Activated CD4-positive, alpha-beta T cell treated with anti-CD3 and anti-CD28 coated beads, Interleukin-2, Interleukin-6, amounts not matched to agents 100 ng/mL and 50 ng/mL, durations not matched to agents 16 hours and 8 hours (primary cell): ENCODE measurements at places on chromosomes 1 and 21.

DNA sequence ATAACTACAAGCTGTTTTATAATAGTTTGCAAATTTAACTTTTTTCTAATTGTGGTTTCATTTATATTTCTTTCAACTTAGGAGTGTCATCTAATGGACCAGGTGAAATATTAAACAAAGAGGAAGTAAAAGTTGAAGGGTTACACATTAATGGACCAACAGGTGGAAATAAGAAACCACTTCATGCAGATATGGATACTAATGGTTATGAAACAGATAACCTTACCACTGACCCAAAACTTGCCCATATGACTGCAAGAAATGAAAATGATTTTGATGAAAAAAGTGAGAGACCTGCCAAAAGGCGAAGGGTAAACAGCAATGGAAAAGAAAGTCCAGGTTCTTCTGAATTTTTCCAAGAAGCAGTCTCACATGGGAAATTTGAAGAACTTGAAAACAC lies 59.7 kb downstream of the MIER1 start:
- DNase-seq: peak; percentile 20

DNA sequence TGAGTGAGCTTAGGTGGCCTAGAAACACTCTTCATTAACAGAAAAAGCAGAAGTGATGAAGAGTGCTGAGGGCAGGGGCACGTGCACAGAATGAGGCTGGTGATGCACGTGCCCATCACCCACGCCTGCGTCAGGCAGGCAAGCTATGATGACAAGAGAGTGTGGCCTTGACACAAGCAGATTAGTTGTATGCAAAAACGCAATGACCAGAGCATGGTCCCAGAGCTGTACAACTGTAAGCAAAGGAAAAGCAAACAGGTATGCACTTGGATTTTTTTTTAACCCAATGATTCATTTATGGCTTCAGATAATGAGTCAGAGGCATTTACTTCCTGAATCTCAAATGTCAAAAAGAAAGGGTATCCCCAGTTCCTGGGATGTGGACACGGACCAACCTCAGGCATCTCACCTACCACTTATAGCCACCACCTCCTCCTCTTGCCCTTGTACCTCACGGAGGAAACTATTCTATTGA lies 9.1 kb upstream of the TMEM61 start:
- peak; percentile 28 for DNase-seq

- DNase-seq: no peak
These were observed 148.1 kb downstream of the RGS7 start for GRCh38 chr1:241208910-241209379.

DNA sequence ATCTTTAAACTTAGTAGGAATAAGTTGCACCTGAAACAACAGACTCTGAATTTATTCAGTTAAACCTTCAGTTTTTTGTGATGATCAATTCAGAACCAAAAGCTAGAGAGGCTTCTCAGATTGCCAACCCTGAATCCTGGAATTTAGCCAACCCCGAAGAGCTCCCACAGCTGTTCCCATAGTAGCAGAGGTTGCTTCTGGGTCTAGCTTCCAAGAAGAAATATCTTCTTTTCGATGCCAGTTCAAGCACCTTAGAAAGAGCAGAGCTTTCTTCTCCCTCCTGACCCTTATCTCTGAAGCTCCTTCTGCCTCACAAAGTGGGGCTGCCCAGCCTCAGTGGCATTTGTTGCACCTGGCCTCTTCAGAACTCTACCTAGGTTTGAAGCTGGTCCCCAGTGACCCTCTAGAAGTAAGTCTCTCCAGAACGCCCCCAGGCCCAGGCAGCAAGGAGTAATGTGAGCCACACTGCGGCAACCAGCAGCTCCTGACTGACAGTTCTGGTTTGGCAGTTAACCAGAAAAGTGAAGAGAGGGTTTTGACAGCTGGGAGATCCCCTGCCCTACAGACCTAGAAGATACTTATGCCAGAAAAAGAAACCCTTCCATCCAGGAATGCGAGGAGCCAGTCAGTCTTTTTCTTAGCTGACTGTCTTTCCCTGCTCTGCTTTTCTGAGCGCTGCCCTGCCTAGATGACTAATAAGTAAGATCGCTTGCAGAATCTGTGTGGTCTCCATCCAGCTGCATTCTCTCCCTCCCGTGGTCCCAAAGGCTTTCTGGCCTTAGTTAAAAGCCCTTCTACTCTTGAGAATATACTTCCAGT lies 165.9 kb downstream of the ADGRL4 start:
- DNase-seq: no peak

- DNase-seq: peak; percentile 34
These were observed 6.6 kb downstream of the TBX19 start for GRCh38 chr1:168287237-168287664.

GRCh38 chr1:60572378-60572777 lies 498.8 kb upstream of the C1orf87 start:
- DNase-seq: no peak

GRCh38 chr1:95504321-95504720 lies 270.3 kb downstream of the RWDD3 start:
- DNase-seq: no peak

GRCh38 chr1:101147381-101147780 lies 89.4 kb upstream of the S1PR1 start:
- DNase-seq: no peak

- DNase-seq: no peak
These were observed 1.0 kb downstream of the MSH4 start for GRCh38 chr1:75797606-75798216.

GRCh38 chr1:32878637-32879041 lies 7.7 kb upstream of the HPCA start:
- DNase-seq: no peak

GRCh38 chr21:41447356-41447755 lies 21.3 kb downstream of the MX1 start:
- no peak for DNase-seq

GRCh38 chr1:168386949-168387586 lies 106.4 kb downstream of the TBX19 start:
- peak; percentile 58 for DNase-seq

DNA sequence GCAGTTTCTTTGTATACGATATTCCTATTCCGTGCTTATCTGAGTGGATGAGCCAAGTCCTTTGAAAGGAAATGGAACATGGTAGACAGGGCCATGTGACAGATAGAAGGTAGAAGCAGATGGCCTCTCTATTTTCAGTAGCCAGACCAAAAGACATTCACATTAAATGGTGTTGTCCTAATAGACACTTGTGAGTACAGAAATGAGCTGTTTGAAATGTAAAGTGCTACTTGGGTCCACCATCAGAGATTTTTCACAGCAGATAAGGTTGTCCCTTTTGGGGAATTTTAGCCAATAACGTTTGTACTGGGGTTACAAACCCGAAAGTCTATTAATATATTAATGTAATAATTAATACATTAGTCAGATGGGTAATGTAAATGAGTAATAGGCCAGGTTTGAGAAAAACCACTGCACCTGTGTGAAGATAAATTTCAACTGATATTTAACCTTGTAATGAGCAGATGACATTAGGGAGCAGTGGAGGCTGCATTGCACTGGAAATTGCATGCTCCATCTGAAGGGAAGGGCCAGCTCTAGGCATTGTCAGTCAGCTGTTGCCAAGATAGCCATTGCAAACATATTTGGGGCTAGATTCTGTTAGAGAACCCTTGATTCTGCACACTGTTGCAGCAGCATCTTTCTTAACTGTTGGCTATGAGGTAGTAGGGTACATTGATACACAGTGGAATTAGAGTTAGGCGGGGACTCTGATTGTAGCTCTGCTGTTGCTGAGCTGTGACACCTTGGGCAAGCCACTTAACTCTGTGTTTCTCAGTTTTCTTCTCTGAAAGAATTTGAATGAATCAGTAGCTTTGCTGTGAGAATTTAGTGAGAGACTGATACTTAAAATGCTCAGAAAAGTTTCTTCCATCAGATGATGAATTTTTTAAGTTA lies 43.8 kb downstream of the FGGY start:
- no peak for DNase-seq

DNA sequence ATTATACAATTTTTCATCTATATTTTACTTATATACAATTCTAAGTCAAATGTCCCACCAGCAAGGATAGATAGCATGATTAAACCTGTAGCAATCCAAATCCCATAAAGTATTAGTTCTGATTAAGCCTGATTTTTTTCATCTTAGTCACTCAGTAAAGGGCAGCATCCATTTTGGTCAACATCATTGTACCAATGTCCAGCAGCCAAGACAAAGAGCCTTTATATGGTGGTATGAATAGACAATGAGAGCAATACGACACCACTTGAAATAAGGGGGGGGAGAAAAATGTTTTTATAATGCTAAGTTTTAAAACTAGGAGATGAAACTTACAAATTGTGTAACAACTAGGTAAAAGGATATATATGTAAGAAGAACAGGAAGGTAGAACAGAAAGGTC lies 7.4 kb downstream of the ZNF644 start:
- no peak for DNase-seq

DNA sequence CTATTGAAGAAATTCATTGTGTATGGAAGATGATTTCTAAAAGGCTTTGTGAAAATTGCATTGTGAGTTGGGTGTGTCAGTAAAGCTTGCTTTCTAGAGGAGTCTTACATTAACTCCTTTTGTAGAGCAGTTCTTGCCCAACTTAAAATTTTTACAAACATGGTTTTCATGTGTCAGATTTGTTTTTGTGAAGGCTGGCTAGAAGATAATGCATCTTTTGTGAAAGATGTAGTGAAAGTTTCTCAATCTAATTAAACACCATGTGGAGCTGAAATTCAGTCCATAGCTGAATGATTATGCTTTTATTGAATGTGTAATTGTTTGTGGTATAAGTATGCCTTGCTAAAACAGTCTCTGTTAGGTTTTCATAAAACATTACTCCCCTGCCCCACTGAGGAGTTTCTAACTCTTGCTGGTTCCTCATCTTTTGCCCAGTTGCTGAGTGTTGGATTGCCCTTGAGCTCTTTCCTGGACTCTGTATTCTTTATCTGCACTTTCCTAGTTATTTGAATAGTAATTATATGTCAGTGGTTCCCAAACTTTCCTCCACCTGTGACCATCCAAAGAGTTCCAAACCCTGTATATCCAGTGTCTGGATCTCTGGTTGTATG lies 38.0 kb downstream of the KCTD3 start:
- DNase-seq: no peak

DNA sequence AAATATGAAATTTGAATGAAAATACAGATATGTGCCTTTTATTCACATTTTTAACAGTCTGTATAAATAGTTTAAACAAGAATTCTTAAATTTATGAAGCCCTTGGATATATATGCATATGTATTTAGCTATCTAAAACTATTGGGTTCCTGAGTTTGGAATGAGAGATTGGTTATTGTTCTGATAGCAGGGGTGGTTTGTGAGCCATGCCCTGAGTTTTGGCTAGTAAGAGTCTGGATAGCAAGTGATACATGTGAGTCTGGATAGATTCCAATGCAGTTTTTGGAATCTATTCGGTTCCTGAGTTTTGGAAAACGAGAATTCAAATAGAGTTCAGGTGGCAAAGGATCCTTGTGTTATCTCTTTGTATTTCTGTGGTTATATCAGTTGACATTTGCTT lies 2.8 kb downstream of the MAN1A2 start:
- DNase-seq: no peak

GRCh38 chr1:53125623-53126360 lies 16.6 kb downstream of the SLC1A7 start:
- DNase-seq: no peak

- peak; percentile 72 for DNase-seq
These were observed 10.2 kb upstream of the CHI3L2 start for GRCh38 chr1:111217183-111217910.

DNA sequence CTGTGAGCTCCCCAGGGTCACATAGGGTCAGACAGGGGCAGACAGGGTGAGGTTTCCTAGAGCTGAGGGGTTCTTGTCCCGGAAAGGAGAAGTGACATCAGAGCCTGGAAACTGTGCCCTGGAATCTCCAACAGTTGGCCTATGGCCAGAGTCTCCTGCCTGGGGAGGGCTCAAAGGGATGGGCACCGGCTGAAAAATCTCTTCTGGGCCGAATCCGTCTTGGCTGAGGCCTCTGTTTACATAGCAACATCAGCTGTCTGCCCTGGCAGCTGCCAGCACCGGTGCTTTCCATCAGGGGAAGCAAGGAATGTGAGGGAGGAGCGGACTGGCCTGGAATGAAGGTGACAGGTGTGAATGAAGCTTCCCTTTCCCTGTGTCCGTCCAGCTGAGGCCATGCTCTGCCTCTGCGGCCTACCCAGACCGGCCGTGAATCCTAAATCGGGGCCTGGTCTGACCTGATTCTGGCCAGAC lies 30.7 kb downstream of the VASH2 start:
- DNase-seq: no peak

DNA sequence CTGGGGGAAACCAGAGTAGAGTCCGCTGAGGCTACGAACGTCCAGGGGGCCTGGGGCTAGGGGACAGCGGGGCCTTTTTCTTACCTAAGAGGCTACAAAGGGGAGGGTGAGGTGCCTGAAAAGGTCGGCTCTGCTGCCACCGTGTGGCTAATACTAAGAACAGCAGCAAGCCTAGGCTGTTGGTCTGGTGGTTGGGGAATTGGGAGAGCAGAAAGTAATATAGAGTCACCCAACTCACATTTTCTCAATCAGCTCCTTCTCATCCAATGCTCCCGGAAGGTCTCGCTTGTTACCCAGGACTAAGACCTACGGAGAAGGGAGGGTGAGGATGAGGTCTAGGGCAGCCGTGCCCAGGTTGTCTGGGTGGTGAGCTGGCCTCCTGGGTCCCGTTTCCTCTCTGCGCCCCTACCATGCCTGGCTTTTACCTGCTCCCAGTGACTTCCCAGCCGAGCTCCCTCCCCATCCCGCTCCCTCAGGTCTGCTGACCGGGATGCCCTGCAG lies 9.3 kb downstream of the ARL8A start:
- peak; percentile 66 for DNase-seq

- DNase-seq: peak; percentile 58
These were observed 109.8 kb downstream of the PATJ start for GRCh38 chr1:61851849-61852669.

DNA sequence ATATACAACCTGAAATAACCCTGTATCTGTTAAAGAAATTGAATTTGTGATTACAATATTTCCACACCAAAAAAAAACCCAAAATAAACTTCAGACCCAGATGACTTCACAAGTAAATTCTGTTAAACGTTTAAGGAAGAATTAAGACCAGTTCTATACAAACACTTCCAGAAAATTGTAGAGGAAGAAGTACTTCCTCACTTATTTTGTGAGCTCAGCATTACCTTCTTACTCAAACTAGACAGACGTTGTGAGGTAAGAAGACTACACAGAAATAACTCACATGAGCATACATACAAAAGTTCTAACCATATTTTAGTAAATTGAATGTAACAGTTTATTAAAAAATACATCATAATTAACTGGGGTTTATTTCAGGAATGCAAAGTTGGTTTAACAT lies 18.8 kb downstream of the RALGPS2 start:
- DNase-seq: no peak

DNA sequence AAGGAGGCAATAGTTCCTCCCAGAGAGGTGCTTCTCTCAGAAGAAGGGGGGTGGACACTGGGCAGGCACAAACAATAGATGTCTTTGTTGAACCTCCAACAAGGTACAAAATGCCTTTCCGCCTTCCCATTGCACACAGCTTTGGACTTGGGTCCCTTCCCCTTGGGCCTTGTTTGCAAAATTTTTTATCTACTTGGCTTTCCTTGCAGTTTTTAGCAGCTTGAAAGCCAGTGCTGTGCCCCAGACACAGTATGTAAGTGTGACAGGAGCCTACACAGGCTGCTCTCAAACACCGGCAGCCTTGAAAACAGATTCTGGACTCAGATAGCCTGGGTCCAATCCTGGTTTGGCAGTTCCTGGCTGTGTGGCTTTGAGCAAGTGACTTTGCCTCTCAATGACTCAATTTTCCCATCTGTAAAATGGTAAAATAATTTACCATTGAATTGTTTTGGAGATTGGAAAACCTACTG lies 43.0 kb downstream of the ELAPOR1 start:
- DNase-seq: no peak

GRCh38 chr1:145877923-145878486 lies 7.7 kb downstream of the ANKRD35 start:
- no peak for DNase-seq
